SJSA1 (cell line): ENCODE measurements at places on chromosomes 6 and 20. TPM values are rescaled to one million over a fixed set of nuclear protein-coding genes. Genes with fewer than 3 reads are reported as not detected.

- peak; percentile 54 for DNase-seq
Observed at GRCh38 chr6:43952746-43953145, 174.5 kb downstream of the MRPL14 start.

Gene ACTL10
- total RNA-seq = not detected in 2 replicates

- no peak for DNase-seq
Observed at GRCh38 chr20:59939879-59940128, 301 bp downstream of the PPP1R3D start.

- no peak for DNase-seq
Observed at GRCh38 chr20:53685070-53685595, 91.5 kb upstream of the ZNF217 start.

Gene DAAM2
- total RNA-seq = 0.29 TPM in 1 of 2 replicates, not detected in the other

DNA sequence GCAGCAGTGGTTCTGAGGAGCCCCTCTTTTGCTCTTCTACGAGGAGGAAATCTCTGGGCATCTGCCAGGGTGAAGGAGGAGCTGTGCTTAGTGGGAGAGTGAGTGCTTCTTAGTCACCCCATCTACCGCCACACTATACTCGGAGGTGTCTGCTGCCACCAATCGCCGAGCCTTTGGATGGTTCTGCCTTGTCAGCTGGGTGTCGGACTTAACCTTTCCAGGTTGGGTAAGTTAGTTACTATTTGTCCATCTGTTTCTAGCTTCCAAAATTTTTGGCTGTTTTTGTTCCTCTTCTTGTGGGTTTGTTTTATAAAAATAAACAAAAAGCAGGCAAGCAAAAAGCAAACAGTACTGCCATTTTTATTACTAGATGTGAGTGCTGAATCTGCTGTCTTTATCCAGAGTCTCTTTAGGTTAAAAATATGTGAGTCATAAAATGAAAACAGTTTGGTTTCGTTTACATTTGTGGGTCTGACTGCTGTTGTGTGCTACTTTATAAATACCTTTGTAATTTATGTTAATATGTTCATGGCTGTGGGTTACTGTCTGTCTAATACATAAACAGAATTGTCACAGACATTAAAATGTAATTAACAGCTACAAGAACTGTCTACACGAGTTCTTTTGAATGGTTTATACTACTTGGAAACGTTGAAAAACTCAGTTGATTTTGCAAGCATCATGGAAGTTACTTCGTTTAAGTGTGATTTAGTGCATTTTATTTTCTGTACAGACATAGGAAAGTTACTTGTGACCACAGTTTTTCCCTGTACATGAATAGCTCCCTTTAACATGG, 89.2 kb downstream of the ARID1B start:
- DNase-seq = peak; percentile 64

DNA sequence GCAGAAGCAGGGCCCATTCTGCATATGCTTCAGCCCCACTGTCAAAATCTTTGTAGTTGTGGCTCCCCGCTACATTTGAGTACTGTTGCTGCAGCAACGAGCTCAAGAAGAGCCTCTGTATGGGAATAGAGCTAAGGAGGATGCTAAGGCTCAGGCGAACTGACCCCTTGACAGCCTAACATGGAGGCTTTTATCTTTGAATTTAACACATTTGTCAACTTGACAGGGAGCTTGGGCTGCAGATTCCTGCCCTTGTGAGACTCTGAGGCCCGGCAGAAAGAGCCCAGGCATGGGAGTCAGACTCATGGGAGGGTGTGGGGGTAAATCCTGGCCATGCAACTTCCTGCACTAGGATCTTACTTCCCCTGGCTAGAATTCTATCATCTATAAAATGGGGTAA, 278.7 kb upstream of the CITED2 start:
- DNase-seq = no peak

- no peak for DNase-seq
Observed at GRCh38 chr6:138563650-138564049, 64.4 kb upstream of the NHSL1 start.

DNA sequence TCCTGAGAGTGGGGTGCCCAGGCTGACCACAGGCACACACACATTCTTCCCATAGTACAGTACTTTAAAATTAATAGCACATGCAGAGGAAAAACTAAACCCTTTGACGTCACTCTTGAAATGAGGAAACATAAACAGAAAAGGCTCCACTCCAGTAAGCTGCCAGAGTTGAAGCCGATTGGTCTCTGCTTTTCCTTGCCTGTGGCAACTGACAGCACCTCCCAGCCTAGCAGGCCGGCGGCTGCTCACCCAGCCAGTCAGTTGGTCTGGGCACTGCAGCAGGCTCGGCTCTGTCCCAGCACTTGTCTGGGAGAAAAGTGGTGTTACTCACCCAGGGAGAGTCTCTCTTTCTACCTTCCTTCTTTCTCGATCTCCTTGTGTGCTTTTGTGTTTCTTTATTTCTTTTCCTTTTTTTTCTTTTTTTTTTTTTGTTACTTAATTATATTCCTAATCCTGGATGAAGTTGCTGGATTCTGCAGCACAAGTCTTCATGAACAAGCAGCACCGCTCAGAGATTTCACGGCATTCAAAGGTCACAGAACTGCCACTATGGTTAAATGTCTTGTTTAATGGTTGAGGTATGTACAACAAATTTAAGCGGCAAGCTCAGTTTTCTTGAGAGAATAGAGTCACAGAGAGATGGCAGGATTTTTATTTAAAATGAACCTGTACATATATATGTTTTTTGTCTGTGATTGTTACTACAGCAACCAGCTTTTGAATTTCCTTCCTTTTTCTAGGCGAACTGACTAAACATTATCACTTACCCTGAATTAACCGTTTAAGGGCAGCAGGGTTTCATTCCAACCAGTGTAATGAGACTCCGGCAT, at the start of gene PDE7B:
Gene PDE7B, plus strand, starts transcription at position 260 of the 830 bp plus-strand sequence.
- DNase-seq = peak; percentile 61

DNA sequence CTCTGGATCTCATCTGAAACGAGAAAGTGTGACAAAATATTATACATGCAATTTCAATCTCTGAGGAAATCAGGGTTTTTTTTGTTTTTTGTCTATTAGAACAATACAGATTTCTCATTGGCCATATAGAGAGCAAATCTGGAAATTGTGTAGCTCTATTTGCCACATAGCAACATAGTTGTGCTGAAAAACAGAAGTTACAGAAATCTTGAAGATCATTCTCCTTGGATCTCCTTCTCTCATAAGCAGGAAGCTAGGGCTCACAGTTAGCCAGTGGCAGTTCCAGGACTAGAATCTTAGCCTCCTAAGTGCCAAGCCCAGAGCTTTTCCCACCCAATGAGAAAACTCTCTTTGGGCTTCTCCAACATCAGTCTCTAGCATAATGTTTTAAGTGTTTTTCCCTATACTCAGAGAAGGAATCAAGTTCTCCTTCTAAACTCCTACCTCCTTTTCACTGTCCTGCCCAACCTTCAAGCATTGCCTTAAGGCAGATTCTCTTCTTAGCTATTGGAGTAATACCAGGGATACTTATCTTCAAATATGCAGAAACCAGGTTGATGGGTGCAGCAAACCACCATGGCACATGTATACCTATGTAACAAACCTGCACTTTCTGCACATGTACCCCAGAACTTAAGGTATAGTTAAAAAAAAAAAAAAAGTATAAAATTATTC, 211.6 kb downstream of the ALDH8A1 start:
- DNase-seq = no peak

DNA sequence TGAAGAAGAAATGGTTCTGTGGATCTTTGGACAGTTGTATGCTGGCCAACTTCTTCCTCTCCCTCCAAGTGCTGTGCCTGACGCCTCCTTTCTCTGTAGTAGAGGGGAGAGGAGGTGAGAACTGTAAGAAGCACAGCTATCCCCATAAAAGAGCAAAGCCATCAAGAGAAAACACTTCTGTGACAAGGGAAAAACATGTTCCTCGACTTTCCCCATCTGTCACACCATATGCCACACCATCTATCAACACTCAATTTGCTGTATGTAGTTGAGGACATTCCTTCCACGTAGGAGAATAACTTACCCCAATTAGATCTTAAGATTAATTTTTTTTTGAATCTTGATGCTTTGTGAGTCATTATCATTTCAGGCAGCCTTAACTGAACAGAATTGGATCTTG, 156.2 kb upstream of the PLCB4 start:
- no peak for DNase-seq

GRCh38 chr6:10078581-10078980, 336.3 kb downstream of the TFAP2A start:
- DNase-seq = no peak

DNA sequence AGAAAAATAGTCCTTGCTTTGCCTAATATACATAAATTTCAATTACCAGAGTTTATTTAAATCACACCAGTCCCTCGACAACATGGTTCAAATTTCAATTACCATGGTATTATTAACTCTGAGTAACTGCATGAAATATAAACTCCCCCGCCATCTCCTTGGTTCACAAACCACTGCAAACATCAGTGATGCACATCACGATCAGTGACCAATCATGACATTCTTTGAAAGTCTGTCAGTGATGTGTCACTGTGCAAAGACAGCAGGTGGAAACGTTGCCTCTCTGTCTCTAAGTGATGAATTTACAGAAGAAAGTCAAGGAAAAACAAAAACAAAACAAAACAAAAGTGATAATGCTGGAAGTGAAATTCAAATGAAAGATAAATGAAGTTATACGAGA, 86.7 kb downstream of the TASP1 start:
- DNase-seq = no peak

Gene TSHZ2
- total RNA-seq = not detected in 2 replicates

DNA sequence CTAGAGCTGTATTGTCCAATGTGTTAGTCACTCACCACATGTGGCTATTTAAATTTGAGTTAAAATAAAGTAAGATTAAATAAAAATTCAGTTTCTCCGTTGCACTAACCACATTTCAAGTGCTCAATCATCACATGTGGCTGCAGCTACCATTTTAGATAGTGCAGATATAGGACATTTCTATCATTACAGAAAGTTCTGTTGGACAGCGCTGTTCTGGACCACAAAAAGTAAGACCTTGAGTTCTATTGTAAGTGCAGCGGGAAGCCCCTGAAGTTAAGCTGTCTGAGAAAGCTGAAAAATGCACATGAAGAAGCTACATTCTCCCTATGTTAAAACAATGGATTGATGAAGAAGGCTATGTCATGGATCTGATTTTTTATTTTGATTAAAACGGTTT, 1.1 kb downstream of the ORC3 start:
- no peak for DNase-seq

GRCh38 chr6:160030103-160030502, 61.2 kb downstream of the IGF2R start:
- peak; percentile 88 for DNase-seq

GRCh38 chr6:11615214-11615602, 77.7 kb downstream of the TMEM170B start:
- peak; percentile 50 for DNase-seq

Gene SLC2A10
- total RNA-seq = 18.5 and 19.2 TPM in 2 replicates

Gene DTNBP1
- total RNA-seq = 0.56 and 2.7 TPM in 2 replicates

DNA sequence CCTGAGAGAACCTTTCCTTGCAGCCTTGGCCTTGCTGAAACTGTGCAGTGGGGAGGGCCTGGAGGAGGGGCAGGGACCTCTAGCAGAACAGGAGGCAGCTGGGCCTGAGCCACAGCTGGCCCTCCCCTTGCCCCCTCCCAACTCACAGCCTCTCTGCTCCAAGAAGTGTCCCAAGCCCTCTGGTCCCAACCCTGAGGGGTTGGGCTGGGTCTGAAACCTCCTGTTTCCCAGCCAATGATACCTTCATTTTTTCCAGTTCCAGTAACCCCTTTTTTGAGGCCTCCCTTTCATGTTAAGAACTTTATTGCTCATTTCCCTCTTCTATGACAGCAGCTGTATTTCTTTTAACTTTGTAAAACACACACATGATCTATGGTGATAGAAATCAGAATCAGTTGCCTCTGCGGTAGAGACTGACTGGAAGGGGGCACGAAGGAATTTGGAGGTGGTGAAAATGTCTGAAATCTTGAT, 17.9 kb upstream of the ARMC12 start:
- no peak for DNase-seq

GRCh38 chr6:141659582-141659981, 473.1 kb upstream of the GJE1 start:
- DNase-seq = no peak

GRCh38 chr6:21594416-21595281, 1.1 kb downstream of the SOX4 start:
- DNase-seq = peak; percentile 56

Gene RAET1L
- not detected in 2 replicates for total RNA-seq

DNA sequence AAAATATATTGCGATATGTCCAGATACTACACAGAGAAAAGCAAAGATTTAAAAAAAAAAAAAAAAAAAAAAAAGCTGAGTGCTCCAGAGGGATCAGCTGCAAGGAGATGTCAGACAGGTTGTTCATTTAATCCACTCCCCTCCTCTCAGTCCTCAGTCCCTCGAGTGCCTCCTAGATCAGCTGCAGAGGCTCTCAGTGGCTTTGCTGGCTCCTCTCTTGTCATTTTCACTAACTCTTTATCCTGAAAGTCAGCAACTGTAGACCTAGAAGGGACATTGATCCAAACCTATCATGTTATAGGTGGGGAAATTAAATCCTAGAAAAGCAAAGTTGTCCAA, 61.6 kb downstream of the KIAA0319 start:
- DNase-seq = no peak
